Fibroblast of lung (primary cell): ENCODE measurements at places on chromosomes 2 and 18.

GRCh38 chr2:120596990-120597594 lies 138.6 kb upstream of the GLI2 start:
- peak; percentile 50 for DNase-seq

DNA sequence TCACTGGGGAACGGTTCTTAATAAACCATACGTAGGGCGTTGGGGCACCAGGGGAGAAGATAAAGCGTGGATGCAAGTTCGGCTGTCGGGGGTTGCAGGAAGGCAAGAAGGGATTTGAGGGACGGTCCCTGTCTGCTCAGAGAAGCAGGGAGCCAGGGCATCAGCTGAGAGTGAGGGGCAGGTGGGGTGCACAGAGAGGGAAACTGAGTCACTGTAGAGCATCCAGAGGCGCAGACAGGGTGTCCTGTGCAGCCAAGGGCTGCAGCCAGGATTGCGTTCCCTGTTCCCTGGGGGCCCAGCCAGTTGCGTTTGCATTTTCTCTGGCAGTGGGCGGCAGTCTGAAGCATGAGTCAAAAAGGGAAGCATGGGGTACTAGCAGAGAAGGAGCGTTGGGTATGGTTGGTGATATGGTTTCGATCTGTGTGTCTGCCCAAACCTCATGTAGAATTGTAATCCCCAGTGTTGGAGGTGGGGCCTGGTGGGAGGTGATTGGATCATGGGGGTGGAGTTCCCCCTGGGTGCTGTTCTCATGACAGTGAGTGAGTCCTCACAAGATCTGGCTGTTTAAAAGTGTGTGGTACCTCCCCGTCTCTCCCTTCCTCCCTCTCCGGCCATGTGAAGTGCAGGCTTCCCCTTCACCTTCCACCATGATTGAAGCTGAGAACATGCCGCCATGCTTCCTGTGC lies 202.9 kb downstream of the NDUFA10 start:
- DNase-seq: no peak

GRCh38 chr2:145380436-145381017 lies 860.6 kb upstream of the ZEB2 start:
- DNase-seq: peak; percentile 82

DNA sequence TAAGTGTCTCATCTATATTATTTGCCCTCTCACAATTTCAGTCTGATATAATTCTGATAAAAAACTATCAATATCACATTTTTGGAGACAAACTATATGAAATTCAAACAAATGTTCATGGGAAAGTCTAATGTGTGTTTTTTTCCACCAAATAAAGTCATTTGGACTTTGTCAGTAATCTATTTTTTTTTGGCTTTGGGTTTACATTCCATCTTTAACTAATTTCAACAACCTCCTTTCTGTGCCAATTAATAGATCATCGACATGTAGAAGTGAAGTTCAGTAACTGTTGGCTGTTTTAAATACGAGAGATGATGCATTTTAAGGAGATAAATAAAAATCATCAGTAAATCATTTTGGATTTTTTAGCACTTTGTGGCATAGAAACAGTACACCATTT lies 1623.0 kb upstream of the ACVR2A start:
- no peak for DNase-seq

- DNase-seq: peak; percentile 100
These were observed 17.7 kb downstream of the IWS1 start for GRCh38 chr2:127508631-127509034.

DNA sequence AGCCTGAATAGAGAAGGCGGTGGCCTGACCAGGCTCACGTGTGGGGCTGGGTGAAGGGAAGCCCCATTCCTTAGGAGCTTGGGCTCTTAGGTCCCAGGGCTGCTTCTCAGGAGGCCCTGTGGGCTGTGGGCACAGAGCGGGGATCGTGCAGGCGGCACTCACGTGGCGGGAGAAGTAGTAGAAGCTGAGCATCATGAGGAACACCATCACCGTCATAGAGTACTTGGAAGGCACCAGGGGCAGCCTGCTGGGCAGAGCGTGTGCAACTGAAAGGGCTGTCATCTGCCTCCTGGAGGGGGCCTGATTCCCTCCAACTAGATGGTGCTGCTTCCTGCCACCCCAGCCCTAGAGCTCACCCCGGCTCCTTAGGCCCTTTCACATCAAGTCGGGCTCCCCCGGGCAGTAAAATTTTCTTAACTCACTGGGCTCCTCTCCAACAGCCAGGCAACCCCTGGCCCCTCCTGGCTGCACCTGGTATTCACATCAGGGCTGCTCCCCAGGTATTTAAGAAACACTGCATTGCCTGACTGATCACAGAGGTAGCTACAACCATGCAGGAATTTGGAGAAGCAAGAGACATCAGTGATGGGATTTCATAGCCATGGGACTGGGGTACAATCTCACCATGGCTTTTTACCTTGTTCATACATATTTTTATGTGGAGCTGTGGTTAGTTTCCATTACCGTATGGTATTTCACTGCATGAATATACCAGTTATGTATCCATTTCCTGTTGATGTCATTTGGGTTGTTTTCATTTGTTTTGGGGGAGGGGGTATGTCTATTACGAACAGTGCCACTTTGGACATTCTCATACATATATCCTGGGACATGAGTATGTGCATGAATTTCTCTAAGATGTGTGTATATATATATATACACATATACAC lies 32.9 kb downstream of the CENPO start:
- DNase-seq: no peak

GRCh38 chr2:10447300-10447894 lies 730 bp downstream of the ODC1 start:
- DNase-seq: peak; percentile 41
